Activated T-helper 1 cell treated with anti-CD3 and anti-CD28 coated beads, Interleukin-12 subunit alpha, Interleukin-12 subunit beta, Interleukin-2, Interleukin-4 antibody, amounts not matched to agents 30 ng/mL and 10 ng/mL and 1 ng/mL, durations not matched to agents 14 hours and 24 hours and 36 hours (primary cell): ENCODE measurements at places on chromosomes 11 and 22. TPM values are rescaled to one million over a fixed set of nuclear protein-coding genes. Genes with fewer than 3 reads are reported as not detected.

DDI1 gene
- not detected in 2 replicates for total RNA-seq

MS4A15 gene
- total RNA-seq = not detected in 2 replicates

OR2AG2 gene
- 0.23 and 0.47 TPM in 2 replicates for total RNA-seq

CREB3L1 gene
- 0.15 and 0.39 TPM in 2 replicates for total RNA-seq

OR6A2 gene
- 0.31 and 0.47 TPM in 2 replicates for total RNA-seq

MUC6 gene
- not detected in 2 replicates for total RNA-seq

FADS1 gene
- total RNA-seq = 92.3 and 97.7 TPM in 2 replicates

CARNS1 gene
- total RNA-seq = 0.62 and 0.81 TPM in 2 replicates

ZP1 gene
- not detected in 2 replicates for total RNA-seq

PRRG4 gene
- total RNA-seq = 0.83 and 0.91 TPM in 2 replicates

SCGB2A2 gene
- not detected in 2 replicates for total RNA-seq

TBX1 gene
- 0.29 and 0.56 TPM in 2 replicates for total RNA-seq

CASP5 gene
- total RNA-seq = not detected in 2 replicates

MGAT3 gene
- total RNA-seq = 1.2 TPM in 2 replicates

GRIK4 gene
- total RNA-seq = 0.16 TPM in 1 of 2 replicates, not detected in the other

SYT8 gene
- total RNA-seq = not detected in 2 replicates

MS4A6E gene
- total RNA-seq = not detected in 2 replicates

CD3G gene
- 134 and 145 TPM in 2 replicates for total RNA-seq

ACCS gene
- 14.7 and 18.1 TPM in 2 replicates for total RNA-seq

PPP6R3 gene
- total RNA-seq = 142 and 157 TPM in 2 replicates

PDE2A gene
- total RNA-seq = 0.57 and 0.64 TPM in 2 replicates

AIFM3 gene
- total RNA-seq = 0.88 and 0.93 TPM in 2 replicates

GALNT18 gene
- 5.3 and 5.7 TPM in 2 replicates for total RNA-seq

XBP1 gene
- total RNA-seq = 177 and 181 TPM in 2 replicates

MS4A12 gene
- total RNA-seq = not detected in 2 replicates

GSTT2 gene
- not detected in 2 replicates for total RNA-seq

OPCML gene
- total RNA-seq = not detected in 2 replicates
